Stimulated activated CD8-positive, alpha-beta memory T cell treated with anti-CD3 and anti-CD28 coated beads, Interleukin-2, amount 100 ng/mL, for 1 hour (primary cell): ENCODE measurements at places on chromosomes 12 and 14.
A peak's percentile ranks its signal among the peaks of the same experiment; 100 is the strongest.

- no peak for DNase-seq
These were observed 1.7 kb downstream of the MMP17 start for GRCh38 chr12:131829791-131830334.

- DNase-seq, result no peak
These were observed 38.0 kb downstream of the SPPL3 start for GRCh38 chr12:120866108-120866507.

- no peak for DNase-seq
These were observed 57.2 kb downstream of the SIX6 start for GRCh38 chr14:60566101-60566500.

GRCh38 chr14:106691601-106692291, 1165.4 kb downstream of the TMEM121 start:
- no peak for DNase-seq

- DNase-seq, result no peak
These were observed 3.9 kb downstream of the PLD4 start for GRCh38 chr14:104928391-104929133.

DNA sequence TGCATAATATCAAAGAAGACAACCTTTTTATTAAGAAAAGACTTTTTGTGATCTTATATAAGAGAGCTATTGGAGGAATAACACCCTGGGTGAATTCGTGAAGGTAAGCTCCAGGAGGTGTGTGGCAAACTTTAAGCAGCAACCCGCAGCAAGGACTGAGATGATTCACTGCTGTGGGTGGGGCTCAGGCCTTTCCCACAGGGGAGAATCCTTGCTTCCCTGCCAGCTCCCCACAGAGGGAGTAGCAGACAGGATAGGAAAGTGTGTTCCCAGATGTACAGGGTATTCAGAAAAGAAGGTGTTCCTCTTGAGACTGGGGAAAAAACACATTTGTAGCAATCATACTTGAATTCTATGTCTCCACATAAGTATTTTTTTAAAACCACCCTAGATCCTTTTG, 9.2 kb downstream of the NDUFA12 start:
- no peak for DNase-seq

GRCh38 chr14:67251573-67252226, 10.5 kb downstream of the PALS1 start:
- DNase-seq, result no peak

DNA sequence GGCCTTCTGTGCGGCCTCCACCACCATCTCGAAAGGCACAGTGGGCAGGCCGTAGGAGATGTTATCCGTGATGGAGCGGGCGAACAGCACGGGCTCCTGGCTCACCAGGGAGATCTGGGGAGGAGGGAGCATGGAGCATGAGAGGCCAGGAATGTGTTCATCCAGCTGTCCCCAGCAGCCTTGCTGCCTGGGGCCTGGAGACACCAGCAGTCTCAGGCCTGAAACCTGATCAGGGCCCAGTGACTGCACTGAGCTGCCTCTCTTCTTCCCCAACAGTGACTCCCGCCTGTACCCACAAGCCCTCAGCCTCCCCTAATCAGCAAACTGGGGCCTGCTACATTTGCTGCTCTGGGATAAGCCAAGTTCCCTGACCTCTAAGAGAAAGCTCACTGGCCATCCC, 30.9 kb downstream of the ABCB9 start:
- DNase-seq, result no peak

DNA sequence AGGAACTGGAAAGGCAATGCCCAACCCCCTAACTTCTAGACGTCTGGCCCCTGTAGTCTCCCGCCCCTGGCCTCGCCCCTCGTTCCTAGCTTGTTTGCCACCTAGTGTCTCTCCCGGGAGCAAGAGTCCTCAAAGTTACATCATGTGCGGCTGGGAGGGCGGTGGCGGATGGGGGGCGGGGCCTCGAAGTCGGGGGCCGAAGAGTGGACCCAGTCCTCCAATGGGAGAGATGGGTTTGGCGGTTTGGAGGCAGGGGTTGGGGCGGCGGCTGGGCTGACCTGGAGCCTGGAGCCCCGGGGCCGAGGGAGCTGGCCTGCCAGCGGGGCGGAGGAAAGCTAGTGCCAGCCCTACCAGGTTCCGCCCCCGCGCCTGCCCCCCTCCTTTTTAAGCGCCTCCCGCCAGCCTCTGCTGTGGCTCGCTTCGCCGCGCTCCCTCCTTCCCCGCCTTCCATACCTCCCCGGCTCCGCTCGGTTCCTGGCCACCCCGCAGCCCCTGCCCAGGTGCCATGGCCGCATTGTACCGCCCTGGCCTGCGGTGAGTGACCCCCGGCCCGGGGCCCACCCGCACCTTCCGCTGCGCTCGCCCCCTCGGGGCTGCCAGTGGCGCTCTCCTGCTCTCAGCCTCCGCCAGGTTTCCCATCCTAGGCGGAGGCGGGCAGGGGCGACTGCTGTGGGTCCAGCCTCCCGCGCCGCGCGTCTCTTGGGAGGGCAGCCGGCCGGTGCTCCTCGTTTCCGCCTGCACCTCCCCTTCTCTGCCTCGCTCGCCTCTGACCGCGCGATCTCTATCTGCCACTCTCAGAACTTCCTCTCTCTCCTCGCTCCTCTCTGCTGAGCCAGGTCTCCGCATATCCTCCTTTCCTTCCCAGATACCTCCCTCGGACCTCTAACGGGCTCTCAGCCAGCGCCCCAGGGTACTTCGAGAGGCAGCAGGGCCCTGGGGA, at the start of gene PCK2:
TSS of gene PCK2 (plus strand) at position 411 of the 940 bp plus-strand sequence. CDS start at position 506, 95 bp downstream.
- peak; percentile 47 for DNase-seq

DNA sequence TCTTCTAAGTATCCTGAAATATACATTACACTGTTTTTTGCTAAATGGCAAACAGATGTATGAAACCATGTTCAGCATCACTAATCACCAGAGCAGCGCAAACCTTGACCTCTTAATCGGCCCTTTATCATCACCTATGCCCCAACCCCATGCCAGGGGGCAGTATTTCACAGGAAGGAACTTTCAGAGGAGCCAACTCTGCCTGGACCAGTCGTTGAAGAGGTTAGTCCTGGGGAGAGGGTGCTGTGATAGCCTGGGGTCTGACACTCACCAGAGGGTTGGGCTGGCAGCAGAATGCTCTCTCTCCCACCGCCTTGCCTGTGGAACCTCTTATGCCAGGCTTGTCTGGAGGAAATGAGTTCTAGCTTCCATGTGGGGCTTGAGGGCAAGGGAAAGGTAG, 411.7 kb downstream of the TMEM117 start:
- DNase-seq, result no peak
